ENCODE measurements at places on chromosomes 2 and 18.

DNA sequence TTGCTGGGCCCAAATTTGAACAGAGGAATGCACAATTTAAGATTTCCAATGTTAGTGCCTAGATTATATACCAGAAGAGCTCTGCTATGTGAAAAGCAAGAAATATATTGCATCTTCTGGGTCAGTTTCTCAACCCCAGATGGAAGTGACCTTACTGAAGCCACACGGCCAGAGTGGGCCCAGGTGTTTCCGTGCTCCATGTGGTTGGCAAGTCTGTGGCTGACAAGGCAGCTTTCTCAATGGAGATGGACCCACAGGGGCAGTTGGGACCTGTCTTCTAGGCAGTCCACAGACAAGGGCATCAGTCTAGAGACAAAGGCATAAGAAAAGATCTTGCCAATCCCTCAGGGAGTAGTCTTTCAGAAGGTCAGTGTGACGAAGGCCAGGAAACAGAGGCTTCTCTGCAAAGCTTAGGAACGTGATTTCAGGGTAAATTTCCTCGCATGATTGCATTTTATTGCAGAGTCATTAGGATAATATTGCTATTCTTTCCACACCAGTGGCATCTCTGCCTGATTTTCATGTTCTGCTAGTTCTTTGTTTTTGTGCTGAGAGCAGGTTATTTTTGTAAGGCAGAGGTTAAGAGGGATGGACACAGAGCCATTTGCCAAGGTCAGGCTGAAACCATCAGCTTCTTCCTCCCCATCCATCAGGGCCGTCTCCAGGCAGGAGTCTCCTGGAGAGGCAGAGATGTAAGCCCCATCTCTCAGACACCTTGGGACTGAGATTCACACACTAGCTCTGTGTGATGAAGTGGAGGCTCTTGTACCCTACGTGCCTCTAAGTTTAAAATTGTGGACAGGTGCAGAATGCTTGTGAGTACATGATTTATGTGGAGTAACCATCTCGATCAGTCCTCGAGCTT, 202.1 kb downstream of the ANKRD30B start:
- no peak for DNase-seq

DNA sequence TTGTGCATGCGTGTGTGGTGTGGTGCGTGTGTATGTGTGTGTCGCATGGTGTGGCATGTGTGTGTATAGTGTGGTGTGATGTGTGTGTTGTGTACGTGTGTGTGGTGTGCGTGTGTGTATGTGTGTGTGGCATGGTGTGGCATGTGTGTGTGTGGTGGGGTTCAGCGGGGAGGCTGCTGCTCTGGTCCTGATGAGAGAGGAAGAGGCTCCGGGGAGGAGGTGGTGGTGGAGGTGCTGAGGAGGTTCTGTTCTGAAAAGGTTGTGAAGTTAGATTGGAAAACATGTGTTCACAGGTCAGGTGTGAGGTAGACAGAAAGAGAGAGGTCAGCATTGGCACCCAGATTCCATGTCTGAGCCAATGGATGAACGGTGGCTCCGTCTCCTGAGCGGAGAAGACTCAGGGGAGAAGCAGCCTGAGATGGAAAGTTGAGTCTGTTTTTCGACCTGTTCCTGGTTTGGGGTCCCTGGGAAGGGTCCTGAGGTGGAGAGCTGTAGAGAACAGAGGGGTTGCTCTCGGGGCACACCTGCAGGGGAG, 67.2 kb upstream of the HDAC4 start:
- no peak for DNase-seq

- no peak for DNase-seq
Observed at GRCh38 chr2:224894356-224894755, 147.9 kb downstream of the DOCK10 start.

- DNase-seq: no peak
Observed at GRCh38 chr2:138475277-138475776, 26.2 kb upstream of the SPOPL start.

- no peak for DNase-seq
Observed at GRCh38 chr2:173290046-173290445, 64.6 kb upstream of the CDCA7 start.

DNA sequence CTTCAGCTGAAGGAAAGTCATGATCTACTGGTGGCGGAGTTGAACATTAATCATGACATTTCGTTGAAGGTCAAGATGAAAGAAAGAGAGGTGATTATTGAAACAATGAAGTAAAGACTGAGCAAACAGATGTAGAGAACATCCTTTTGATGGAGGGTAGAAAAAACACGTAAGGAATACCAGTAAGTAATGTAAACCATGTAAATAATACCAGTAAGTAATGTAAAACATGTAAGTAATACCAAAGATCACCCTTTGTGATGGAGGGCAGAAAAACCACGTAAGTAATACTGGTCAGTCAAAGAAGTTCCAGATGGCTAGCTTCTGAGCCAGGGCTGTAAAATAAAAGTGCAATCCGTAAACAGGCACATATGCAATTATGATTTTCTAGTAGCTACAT, 1387.7 kb downstream of the SUCLG1 start:
- DNase-seq: no peak

GRCh38 chr18:44944461-44944860, 263.8 kb downstream of the SETBP1 start:
- DNase-seq: no peak

DNA sequence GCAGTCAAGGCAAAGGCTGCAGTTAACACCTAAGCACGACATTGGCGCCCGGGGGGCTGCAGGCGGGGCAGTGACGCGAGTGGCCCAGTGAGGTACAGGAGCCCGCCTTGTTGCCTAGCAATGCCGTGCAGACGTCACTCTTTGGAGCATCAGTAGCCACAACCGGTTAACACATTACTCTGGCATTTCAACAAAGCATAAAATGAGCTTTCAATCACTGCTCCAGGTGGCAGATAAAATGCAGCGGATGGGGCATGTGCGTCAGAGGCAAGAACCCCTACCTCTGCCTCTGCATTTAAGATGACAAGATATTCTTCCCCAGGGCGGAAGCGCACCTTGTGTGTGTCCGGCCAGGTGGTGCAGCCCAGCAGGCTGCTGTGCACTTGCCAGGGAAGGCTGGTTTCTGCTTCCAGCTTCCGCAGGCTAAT, 139.4 kb downstream of the MTCL1 start:
- DNase-seq: no peak

- no peak for DNase-seq
Observed at GRCh38 chr18:61891894-61892293, 913 bp downstream of the RNF152 start.

GRCh38 chr18:2699001-2699400, 43.5 kb downstream of the SMCHD1 start:
- DNase-seq: no peak

DNA sequence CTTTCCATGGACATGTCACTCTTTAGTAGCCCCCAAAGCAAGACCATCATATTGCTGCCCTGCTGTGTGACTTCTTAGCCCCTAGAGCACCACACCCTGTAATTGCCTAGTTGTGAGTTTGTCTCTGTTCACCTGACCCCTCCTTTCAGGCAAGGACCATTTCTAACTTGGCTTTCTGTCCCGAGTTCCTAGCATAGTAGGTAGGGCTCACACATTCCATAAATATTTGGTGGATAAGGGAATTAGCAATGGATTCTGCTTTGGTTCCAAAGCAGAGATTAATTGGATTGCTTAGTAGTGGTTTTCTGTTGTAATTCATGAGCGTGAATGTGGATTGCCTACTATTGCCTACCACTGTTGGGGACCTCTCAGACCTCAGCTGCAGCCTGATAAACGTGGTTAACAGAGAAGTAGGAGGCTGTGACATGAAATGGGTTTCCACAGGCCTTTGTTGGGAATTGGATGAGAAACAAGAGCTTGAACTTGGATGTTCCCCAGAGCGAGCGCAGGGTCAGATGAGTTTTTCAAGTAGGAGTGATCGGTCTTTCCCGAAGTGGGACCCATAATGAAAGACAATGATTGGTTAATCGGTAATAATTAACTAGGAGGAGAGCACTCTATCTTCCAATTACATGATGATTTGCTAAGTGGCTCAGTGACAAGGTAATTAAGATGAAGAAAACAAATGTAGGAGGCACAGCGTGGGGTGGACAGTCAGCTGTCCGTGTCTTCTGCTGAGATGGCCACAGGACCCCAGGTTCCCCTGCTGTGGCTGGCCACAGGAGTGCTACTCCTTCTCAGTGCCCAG, 13.4 kb upstream of the UGT1A1 start:
- DNase-seq: no peak
